Activated naive CD4-positive, alpha-beta T cell (primary cell): ENCODE measurements at places on chromosomes 16 and 17.

DNA sequence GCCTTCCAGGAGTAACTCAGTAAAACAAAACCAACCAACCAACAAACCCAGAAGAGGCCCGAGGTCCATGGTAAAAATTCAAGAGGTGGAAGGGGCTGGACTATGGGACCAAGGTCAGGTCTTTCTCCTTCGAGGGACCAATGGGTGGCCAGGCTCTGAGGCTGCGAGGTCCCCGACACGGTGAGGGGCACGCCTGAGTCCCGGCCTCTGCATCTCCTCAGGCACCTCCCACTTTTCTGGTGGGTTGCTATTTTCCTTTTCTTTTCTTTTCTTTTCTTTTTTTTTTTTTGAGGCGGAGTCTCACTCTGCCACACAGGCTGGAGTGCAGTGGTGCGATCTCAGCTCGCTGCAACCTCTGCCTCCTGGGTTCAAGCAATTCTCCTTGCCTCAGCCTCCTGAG is 18.0 kb downstream of the CD7 start:
- peak; percentile 24 for DNase-seq

GRCh38 chr17:27854163-27854562 is 39.0 kb downstream of the LYRM9 start:
- DNase-seq = no peak

DNA sequence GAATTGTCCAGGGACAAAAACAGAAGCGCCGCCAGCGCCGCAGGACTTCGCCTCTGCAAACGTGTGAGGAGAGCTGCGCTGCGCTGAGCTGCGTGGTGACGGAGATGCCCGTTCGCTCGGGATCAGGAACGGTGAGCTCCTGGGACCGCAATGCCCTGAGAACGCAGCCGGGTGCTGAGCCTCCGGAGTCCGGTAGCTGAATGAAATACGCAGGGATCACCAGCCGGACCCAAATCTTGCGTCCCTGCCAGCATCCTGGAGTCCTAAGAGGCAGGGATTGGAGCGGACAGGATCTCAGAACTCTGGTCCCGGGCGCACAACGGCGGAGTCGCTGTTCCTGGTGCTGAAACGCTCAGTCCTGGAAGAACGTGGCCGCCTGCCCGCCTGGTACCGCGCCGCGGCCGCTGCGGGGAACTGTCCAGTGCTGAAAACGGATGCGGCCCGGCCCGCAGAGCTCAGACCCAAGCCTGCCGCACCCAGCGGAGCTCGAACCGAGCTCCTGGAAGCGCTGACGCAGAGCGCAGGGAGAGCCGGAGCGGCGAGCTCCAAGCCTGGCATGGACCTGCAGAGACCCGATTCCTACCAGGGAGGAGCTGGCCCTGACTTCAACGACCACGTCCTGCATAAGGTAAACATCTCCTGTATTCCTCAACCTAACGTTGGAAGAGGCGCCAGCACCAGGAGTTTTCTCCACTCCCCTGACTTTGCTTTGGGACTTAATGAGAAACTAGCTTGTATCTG is 41.5 kb downstream of the CD300LF start:
- DNase-seq = peak; percentile 47

GRCh38 chr17:76131692-76132573 is 9.1 kb downstream of the FOXJ1 start:
- no peak for DNase-seq
